ENCODE measurements at places on chromosomes 12 and 14.

DNA sequence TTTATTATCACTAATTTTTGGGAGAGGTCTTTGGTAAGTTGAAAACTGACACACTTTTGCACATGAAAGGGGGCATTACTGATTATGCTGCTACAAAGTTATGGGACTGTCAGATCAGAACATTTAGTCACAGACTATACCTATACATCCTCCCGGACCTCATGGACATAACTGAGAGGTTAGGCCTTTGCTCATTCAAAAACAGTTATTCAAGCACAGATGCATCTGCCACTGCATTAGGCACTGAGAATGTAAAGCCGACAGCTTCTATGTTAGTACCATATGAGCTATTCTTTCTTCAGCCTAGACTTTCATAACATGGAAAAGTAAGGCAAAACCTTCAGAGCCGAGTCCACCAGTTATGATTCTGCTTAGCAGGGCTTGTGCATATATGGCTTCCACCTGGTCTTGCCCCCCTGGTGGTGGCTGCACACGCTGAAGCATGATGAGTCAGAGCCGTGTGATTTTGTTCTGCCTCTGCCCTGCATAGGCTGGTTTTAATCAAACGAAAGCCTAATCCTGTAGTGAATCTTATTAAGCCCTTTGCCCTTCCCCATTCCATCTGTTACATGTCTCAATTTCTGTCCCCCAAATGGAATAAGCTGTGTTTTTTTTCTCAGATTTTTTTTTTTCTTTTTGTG, 21.8 kb upstream of the RNU6-8 start:
- peak; percentile 67 for DNase-seq

- no peak for DNase-seq
Measured at GRCh38 chr12:2300886-2301285, 248.1 kb downstream of the CACNA1C start.

DNA sequence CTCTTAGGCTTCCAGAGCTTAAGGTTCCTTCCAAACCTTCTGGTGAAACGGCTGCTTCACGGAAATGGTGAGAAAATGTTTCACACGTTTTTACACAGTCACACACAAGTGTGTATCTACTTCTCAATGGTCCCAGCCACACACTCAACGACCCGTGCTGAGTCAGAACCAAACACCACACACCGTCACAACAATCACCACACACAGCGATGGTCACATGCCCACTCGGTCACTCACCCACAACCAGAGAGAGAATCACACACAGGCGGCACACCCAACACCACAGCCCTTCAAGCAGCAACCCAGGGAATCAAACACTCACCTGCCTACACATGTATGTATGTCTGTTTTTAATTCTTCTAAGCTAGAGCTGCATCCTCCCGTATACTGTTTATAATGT, 12.6 kb upstream of the PLEKHD1 start:
- no peak for DNase-seq

DNA sequence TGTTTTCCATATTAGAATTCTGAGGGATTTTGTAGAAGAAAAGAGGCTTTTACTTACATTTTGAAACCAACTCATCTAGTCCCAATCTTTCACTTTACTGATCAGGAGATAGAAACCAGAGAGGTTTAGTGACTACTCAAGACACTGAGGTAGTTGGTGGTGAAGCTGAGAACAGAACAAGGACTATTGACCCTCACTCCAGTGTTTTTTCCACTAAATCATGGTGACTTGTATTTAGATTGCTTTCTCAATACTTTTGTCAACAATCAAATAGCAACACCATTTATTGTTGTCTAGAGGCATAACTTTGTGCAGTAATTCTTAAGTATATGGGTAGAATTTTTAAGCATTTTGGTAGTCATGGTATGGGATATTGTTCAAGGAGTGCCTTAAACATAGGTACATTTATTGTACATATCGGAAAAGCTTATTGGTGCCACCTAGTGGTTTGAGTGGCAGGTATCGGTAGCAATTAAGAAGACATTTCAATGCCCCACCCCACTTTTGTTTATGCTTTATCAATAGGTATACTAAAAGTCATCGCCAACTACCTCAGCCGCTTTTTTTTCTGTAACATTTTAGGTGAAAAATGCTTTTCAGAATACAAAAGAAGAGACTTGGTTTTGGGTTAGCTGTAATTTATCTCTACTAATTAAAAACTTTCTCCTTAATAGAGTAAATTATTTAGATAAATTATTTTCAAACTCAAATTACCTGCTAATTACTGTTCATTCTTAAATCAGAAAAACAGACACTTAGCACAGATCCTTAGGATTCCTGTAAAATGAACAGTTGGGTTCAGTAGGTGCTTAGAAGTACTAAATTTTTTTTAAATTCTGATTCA, 47.3 kb upstream of the PAWR start:
- DNase-seq: peak; percentile 45

DNA sequence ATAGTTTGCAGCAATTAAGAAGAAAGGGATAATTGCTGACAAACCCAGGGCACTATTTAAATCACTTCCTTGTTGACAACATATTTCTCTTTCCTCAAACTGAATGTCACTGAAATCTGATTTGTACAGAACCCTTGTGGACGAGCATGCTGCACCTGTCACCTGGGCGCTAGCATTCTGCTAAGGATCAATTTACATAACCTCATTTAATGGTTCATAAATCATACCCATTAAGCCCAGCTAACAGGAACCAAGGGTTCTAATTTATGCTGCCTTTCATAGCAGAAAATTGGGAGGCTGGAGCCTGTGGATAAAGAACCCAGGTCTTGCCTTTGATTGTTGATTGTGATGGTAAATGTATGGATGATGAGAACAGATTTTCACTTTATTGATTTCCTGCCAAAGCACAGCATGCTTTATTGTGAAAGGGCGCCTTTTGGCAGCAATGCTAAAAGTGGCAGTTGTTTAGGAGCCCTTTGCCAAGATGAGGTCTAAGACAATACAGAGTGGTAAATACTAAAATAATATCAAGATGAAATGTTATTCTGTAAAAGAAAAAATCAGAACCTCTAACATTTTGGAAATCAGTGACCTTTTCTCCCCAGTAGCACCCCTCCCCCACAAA, 95.4 kb downstream of the NKX2-1 start:
- no peak for DNase-seq

DNA sequence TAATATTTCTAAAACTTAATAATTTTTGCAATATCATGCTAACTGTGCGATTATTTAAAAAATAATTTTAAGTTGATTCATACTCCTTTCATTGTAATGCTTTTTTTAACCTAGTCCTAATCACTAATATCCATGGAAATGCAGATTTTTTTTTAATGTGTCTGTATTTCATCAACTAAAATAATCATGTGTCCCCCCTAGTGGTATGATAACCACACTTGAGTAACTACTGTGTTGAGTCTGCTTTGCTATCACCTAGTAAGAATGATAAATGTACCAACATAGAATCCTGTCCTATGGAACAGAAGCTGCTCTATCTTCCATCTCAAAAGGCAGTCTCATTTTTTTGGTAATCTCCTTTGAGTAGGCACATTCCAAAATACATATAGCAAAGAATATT, 19.1 kb upstream of the SYNE2 start:
- DNase-seq: no peak

- DNase-seq: no peak
Measured at GRCh38 chr12:82937151-82937550, 250.4 kb downstream of the TMTC2 start.

GRCh38 chr14:69798339-69798735, 1.3 kb upstream of the SLC10A1 start:
- DNase-seq: no peak

- no peak for DNase-seq
Measured at GRCh38 chr14:102840771-102841528, 63.7 kb downstream of the TRAF3 start.

GRCh38 chr14:102778338-102779083, 1.3 kb downstream of the TRAF3 start:
- no peak for DNase-seq

DNA sequence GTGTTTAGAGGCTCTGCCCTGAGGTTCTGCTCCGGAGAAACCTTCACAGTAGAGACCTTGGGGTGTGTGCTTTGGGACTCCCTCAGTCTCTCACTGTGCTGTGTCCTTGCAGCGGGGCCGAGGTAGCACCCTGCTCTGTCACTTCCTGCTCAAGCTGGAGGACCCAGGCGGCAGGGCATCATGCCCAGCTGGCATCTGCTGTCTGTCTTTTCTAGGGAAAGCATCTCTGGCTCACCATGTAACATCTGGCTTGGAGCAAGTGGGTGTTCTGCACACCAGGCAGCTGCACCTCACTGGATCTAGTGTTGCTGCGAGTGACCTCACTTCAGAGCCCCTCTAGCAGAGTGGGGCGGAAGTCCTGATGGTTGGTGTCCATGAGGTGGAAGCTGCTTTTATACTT, 124.5 kb downstream of the ESRRB start:
- no peak for DNase-seq

GRCh38 chr14:52352061-52352491, 38.0 kb downstream of the PTGER2 start:
- no peak for DNase-seq

- no peak for DNase-seq
Measured at GRCh38 chr12:53232646-53233461, 845 bp upstream of the RARG start.

- no peak for DNase-seq
Measured at GRCh38 chr14:48584031-48584430, 908.6 kb upstream of the MDGA2 start.

DNA sequence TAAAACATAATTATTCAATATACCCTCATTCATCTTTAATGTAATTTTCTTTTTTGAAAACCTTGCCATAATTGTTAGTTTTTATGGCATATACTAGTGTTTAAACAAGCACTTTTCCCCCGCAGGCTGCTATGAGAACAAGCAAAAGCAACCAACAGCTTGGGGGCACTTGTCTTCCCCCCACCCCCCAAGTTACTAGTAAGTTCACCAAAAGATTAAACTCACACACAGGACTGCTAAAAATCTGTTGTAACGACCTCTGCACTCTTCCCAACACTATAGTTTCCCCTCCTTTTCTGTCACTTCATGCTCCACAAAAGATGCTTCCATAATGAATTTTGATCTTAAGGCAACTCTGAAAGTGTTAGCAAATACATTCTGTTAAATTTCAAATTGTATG, 474.9 kb upstream of the SOX5 start:
- DNase-seq: no peak

GRCh38 chr14:35826218-35826951, at the start of gene BRMS1L:
BRMS1L (plus strand) TSS chr14:35826338; CDS start chr14:35826517, 179 bp downstream.
- DNase-seq: peak; percentile 97

- no peak for DNase-seq
Measured at GRCh38 chr12:71492604-71493003, 53.0 kb downstream of the LGR5 start.

- no peak for DNase-seq
Measured at GRCh38 chr12:108807996-108808769, 49.2 kb downstream of the SSH1 start.

DNA sequence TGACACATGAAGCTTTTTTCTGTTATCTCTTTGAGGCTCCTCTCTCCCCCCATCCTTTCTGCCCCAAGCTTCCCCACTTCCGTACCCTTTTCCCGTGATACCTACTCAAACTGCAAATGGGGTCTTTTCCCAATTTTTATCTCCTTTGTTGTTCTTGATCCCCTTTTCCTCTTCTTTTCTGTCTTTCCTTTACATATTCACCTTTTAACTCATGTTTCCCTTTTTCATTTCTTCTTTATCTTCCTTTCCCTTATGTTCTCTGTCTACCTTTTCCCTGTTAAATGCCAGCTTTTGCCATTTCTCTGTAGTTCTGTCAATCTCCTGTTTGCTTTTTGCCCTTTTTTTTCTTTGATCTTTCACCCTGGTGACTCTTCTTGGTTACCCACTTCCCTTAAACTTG, 2.6 kb upstream of the BHLHE41 start:
- no peak for DNase-seq

- DNase-seq: no peak
Measured at GRCh38 chr12:15631007-15631715, 158.0 kb downstream of the EPS8 start.
